ENCODE measurements at places on chromosomes 6 and 20. TPM values are rescaled to one million over a fixed set of nuclear protein-coding genes. Genes with fewer than 3 reads are reported as not detected.

The SYTL3 gene
- 0.65 TPM for total RNA-seq

The KIF13A gene
- 34.5 TPM for total RNA-seq

The PCK1 gene
- not detected for total RNA-seq

The LY6G6F gene
- total RNA-seq: not detected

The SCUBE3 gene
- total RNA-seq: 0.30 TPM

The TMEM74B gene
- total RNA-seq: 0.32 TPM

The OLIG3 gene
- total RNA-seq: not detected

The COL10A1 gene
- not detected for total RNA-seq

The SEMG2 gene
- not detected for total RNA-seq

The DOK5 gene
- 2.4 TPM for total RNA-seq

The KCNQ2 gene
- not detected for total RNA-seq

Data from epithelial cell of umbilical artery (primary cell).